ENCODE measurements at places on chromosomes 1 and 21.

GRCh38 chr1:234238060-234238459 lies 135.2 kb upstream of the COA6 start:
- no peak for DNase-seq

DNA sequence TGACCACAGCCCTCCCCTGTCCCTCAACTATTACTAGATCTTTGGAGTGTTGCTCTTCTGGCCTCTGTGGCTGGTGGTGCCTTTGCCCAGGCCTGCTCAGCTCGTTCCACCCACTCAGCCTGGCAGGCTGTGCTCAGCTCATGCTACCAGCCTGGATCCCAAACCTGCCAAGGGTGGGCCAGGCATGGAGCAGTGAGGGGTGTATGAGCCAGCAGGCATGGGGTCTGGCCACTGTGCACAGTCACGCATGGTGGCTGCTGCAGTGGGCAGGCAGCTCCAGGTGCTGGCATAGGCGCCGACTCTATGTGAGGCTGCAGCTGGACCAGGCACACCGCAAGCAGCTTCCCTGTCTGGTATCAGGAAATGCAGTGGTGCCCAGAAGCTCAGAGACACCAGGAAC lies 449.9 kb downstream of the MATN1 start:
- no peak for DNase-seq

- no peak for DNase-seq
Observed at GRCh38 chr1:107152395-107152794, 11.6 kb downstream of the NTNG1 start.

- DNase-seq, result no peak
Observed at GRCh38 chr1:208222376-208223126, 21.6 kb downstream of the PLXNA2 start.

DNA sequence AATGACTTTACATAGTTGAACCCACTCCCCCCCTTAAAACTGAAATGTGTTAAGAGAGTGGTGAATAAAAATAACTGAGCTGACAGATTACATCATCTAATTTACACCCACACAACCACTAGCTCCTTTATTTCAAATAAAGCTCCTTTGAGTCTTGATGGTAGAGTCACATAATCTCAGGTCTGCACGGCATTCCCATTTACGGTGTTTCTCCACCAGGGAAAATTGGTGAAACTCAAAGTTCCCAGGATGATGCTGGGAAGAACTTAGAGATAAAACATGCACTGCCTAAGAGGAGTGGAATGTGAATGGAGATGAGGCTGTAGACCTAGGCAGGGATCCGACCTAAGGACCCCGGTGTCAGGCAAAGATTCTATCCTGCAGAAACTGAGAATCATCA lies 727.8 kb upstream of the ADAMTS5 start:
- no peak for DNase-seq

DNA sequence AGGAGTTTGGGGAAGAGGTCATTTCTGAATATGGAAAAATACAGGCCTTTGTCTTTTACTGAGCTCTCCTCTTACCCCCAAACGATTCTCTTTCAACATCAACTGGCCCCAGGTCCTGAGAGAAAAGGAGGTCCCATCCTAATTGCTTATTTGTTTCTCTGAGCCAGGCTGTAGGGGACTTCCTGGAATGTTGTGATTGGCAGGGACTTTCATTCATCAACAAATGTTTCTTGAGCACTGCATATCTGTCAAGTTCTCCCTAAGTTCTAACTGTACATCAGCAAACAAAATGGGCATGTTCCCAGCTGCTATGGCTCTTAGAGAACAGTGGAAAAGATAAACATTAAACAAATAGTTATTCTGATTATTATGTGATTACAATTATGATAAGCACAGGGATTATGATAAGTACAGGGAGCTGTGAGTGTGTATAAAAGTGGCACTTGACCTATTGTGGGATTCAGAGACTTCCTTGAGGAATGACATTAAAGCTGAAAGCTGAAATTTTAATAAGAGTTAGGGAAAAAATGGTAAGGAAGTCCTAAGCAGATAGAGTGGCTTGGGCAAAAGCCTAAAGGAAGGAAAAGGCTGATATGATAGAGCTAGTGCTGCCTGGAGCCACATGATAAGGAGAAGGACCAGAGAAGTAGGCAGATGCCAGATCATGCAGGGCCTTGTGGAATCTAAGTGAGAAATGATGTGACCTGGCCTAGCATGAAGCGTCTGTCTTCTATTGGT lies 11.6 kb downstream of the GPX7 start:
- DNase-seq, result no peak

GRCh38 chr1:54335011-54335754 lies 71.0 kb downstream of the SSBP3 start:
- DNase-seq, result no peak

- no peak for DNase-seq
Observed at GRCh38 chr21:27536319-27536718, 569.4 kb upstream of the ADAMTS5 start.

DNA sequence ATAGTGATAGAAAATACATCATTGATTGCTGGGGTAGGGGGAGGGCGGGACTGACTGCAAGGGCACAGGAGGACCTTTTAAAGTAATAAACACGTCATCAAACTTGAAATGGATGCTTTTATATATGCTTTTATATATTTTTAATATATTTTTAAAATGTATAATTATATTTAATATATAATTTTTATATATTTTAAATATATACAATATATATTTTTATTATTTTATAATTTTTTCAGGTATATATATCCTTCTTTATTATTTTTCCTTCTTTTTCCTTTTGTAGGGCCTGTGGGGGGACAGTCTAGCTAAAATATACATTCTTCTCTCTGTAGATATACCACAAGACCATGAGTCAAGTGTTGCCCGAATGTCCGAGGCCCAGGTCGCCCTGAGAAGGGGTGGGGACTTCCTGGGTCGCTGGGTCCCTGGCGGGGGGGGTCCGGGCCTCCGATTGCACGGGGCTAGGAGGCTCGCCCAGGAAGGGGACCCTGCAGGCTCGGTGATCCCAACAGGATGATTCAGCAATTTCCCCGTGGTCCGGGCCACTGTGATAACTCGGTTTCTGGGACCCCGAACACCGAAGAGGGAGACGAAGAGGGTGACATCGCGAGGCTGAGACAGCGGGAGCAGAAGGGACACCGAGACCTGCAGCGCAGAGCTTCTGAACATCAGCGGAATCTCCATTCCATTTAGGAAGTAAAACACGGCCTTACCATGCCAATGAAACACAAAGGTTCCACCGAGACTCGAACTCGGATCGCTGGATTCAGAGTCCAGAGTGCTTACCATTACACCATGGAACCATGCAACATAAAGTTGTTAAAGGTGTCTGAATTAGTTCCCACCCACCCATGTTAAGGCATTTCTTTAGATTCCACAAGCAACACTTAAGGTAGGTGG lies 112.5 kb upstream of the NBPF11 start:
- DNase-seq, result no peak

DNA sequence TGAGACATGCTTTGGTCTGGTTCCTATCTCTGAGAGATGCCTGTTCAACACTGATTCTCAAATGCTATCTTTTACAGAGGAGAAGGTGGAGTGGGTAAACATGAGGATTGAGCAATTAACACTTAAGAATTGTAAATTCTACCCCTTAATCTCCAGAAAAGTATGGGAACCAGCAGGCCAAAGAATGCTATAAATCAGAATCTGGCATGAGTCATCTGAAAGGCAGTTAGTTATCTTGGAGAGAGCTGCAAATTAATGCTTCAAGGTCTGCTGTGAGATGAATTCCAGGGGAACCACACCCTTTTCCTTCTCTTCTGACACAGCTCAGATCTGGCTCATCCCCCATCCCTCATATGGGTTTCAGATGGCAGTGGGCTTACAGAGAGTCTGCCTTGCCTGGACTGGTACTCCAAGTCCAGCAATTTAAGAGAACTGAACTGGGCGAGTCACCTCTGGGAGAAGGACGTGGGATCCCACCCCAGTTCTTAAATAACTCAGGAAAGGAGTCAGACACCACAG lies 5.2 kb downstream of the S100A10 start:
- no peak for DNase-seq
